Tibial artery (tissue), 4 donors: ENCODE measurements at places on chromosomes 1 and 21.

DNA sequence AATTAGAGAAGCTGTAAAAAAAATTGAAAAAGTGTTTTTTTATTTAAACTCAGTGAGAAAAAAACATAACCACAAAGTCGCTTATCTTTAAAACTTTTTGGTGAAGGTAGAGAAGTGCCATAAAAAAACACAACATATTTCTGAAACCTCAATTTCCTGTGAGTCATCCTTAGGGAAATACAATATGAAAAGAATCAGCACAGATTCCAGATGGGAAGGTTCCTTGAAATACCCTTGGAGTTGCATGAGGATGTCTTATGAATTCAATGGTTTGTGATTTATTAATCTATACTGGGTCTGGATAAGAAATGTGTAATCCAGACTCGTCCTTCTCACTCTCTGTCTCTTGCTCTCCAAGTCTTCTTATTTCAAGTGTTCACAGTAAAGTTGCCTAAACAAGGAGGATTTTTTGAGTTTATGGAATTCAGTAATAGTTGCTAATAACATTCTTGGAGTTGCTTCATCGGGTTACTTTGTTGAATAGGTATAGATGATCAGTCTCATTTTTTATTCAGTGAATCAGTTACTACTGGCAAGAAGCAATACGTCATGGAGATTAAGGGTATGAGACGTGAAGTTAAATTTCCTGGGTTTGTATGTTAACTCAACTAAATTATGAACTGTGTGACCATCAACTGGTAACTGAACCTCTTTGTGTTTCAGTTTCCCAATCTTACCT lies 191.4 kb downstream of the KCNK2 start:
- DNase-seq: no peak
- H3K4me3 ChIP-seq: no peak overlapping the region
- no peaks in the 10 kb centered on the region for H3K4me1 ChIP-seq
- no peaks in the 10 kb centered on the region for H3K36me3 ChIP-seq
- H3K27ac ChIP-seq: no peak overlapping the region

- H3K4me1 ChIP-seq: peaks cover 8% of the 10 kb centered on the region
- no peak overlapping the region for H3K4me3 ChIP-seq
- no peaks in the 10 kb centered on the region for H3K27me3 ChIP-seq
- peak overlapping the region; percentile 31 for H3K27ac ChIP-seq
- no peaks in the 10 kb centered on the region for H3K36me3 ChIP-seq
- no peak for DNase-seq
Measured at GRCh38 chr1:203600782-203601513, 25.7 kb upstream of the ATP2B4 start.

GRCh38 chr1:62321446-62321845 lies 2.2 kb upstream of the KANK4 start:
- no peak for DNase-seq
- H3K27me3 ChIP-seq: peaks cover 25% of the 10 kb centered on the region
- peaks cover 14% of the 10 kb centered on the region for H3K4me1 ChIP-seq
- H3K36me3 ChIP-seq: no peaks in the 10 kb centered on the region

GRCh38 chr1:223114871-223115270 lies 28.2 kb downstream of the TLR5 start:
- DNase-seq: no peak
- H3K27ac ChIP-seq: peak overlapping the region; percentile 5
- no peaks in the 10 kb centered on the region for H3K4me1 ChIP-seq
- no peak overlapping the region for H3K4me3 ChIP-seq
- H3K27me3 ChIP-seq: no peaks in the 10 kb centered on the region
- no peaks in the 10 kb centered on the region for H3K36me3 ChIP-seq

GRCh38 chr1:19866758-19867157 lies 15.4 kb upstream of the OTUD3 start:
- no peaks in the 10 kb centered on the region for H3K27me3 ChIP-seq
- H3K4me1 ChIP-seq: no peaks in the 10 kb centered on the region
- H3K27ac ChIP-seq: no peak overlapping the region
- no peak overlapping the region for H3K4me3 ChIP-seq
- DNase-seq: no peak

DNA sequence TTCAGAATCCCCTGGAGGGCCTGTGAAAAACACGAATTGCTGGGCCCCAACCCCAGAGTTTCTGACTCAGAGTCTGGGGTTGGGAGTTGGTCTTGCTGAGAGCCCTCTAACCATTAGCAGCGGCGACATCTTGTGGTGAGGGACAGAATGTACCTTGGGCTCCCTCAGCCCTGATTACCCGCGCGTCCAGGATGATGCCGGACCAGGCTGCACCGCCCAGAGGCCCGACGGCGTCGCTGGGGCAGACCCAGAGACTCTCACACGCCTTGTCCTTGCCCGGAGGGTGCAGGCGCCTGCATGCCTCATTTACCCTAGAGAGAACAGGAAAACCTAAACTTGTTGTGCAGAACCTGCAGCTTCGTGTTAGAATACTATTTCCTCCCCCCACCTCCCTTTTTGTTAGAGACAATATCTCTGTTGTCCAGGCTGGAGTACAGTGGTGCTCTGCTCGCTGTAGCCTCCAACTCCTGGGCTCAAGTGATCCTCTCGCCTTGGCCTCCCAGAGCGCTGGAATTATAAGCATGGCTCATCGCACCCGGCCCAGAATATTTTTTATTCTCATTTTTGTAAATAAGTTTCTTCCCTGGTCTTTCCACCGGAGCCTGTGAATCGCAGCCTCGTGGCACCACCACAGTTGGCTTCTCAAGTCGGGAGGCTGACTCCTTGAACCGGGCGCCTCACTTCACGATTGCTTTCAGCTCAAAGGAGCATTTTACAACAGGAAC lies 22.2 kb upstream of the RD3 start:
- peaks cover 5% of the 10 kb centered on the region for H3K4me1 ChIP-seq

GRCh38 chr1:116346943-116347673 lies 25.9 kb upstream of the ATP1A1 start:
- no peaks in the 10 kb centered on the region for H3K4me1 ChIP-seq
- no peaks in the 10 kb centered on the region for H3K27me3 ChIP-seq
- no peaks in the 10 kb centered on the region for H3K36me3 ChIP-seq
- H3K4me3 ChIP-seq: no peak overlapping the region

DNA sequence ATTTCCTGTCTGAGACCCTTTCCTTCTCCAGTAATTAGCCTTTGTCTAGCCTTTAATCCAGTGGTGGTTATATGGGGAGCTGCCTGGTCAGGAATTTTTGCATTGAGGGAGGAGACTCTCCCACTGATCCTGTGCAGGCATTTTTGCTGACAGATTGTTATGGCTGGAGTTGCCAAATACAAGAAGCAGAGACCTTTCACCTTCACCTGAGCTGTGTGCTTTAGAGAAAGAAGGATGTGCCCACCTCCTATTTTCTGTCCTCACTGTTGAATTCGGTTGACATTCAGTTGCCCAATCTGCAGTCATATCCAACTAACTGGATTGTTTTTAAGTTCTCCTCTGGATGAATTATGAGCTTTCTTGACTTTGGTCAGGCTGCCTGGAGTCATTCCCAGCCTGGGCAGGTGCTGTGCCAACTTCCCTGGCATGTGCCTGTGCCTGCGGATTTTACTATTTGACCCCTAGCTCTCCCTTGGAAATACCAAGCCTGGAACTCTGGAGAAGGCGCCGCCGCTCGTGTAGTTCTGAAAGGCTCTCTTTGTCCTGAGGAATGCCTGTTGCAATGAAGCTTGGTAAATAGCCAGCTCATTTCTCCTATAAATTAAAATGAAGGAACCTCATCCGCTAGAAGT lies 143.9 kb downstream of the NOS1AP start:
- H3K4me1 ChIP-seq: peaks cover 19% of the 10 kb centered on the region
- DNase-seq: peak; percentile 67
- peaks cover 13% of the 10 kb centered on the region for H3K27me3 ChIP-seq
- H3K36me3 ChIP-seq: no peaks in the 10 kb centered on the region
- H3K4me3 ChIP-seq: no peak overlapping the region

DNA sequence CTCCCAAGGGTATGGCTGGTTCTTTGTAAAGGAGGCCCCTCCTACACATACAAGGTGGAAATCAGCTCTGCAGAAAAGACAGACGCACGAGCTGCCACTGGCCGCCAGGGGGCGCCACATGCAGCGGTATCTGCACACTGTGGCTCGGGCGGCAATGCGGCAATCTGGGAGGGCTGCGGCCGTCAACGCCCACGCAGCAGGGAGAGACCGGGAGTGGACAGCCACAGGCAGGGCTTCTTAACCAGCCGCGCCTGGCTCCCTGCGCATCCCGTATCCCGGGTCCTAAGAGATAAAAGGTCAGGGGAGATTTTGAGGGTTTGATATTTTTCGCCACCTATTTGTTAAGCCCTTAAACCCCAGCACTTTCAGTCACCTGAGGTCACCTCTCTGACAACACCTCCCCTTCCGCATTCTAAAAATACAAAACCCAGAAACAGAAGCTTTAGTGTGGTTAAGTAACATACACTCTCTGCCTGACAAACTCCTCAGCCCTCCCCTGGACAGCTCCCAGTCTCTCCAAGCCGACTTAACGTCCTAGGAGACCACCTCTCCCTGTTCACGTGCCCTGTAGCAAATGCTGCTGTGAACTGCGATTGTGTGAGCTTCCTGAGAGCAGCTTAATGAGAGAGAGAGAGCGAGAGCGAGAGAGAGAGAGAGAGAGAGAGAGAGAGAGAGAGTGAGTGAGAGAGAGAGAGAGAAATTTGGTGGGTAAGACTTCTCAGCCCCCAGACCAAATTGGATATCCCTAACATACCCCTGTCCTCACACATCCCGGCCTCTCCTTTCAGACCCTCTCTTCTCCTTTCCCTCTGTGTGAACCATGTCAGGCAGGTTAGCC lies 13.5 kb upstream of the KCNA2 start:
- H3K27me3 ChIP-seq: no peaks in the 10 kb centered on the region
- no peak overlapping the region for H3K4me3 ChIP-seq
- peaks cover 8% of the 10 kb centered on the region for H3K4me1 ChIP-seq
- no peak overlapping the region for H3K27ac ChIP-seq
- no peaks in the 10 kb centered on the region for H3K36me3 ChIP-seq

GRCh38 chr1:174447866-174448530 lies at the start of gene GPR52:
TSS of gene GPR52 (plus strand) at chr1:174447964. CDS start at chr1:174448112, 148 bp downstream.
- no peak for DNase-seq
- H3K36me3 ChIP-seq: no peaks in the 10 kb centered on the region
- no peak within 1 kb of the TSS for H3K27ac ChIP-seq

GRCh38 chr1:173020138-173020750 lies 30.5 kb downstream of the TNFSF18 start:
- no peak overlapping the region for H3K27ac ChIP-seq
- H3K4me3 ChIP-seq: no peak overlapping the region
- DNase-seq: no peak
- no peaks in the 10 kb centered on the region for H3K36me3 ChIP-seq

DNA sequence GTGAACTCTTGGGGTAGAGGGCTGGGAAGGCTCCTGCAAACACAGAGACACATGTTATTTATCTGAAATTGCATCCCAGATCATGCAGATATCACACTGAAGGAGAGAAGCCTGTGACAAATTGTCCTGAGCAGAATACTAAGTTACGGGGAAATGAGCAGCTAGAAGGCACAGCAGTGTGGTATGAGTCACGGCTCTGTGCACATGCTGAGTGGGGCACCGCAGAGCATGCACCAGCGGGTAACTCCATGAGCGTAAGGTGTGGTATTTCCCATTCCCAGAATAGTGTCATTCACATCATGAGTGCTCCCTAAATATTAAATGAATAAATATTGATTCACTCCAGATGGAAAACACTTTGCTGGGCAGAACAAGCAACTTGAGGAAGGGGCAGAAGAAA lies 21.3 kb upstream of the FCRL2 start:
- no peaks in the 10 kb centered on the region for H3K36me3 ChIP-seq
- no peak for DNase-seq
- no peak overlapping the region for H3K27ac ChIP-seq
- no peaks in the 10 kb centered on the region for H3K27me3 ChIP-seq
- no peak overlapping the region for H3K4me3 ChIP-seq

- peaks cover 100% of the 10 kb centered on the region for H3K36me3 ChIP-seq
- no peaks in the 10 kb centered on the region for H3K27me3 ChIP-seq
- no peak overlapping the region for H3K4me3 ChIP-seq
- H3K27ac ChIP-seq: no peak overlapping the region
- no peaks in the 10 kb centered on the region for H3K4me1 ChIP-seq
Measured at GRCh38 chr1:180188091-180188506, 33.4 kb downstream of the QSOX1 start.

- H3K36me3 ChIP-seq: no peaks in the 10 kb centered on the region
- no peak overlapping the region for H3K27ac ChIP-seq
- DNase-seq: no peak
Measured at GRCh38 chr1:244066954-244067716, 16.1 kb downstream of the ZBTB18 start.

GRCh38 chr1:29521438-29521715 lies 285.1 kb downstream of the PTPRU start:
- H3K27me3 ChIP-seq: no peaks in the 10 kb centered on the region
- H3K27ac ChIP-seq: no peak overlapping the region
- no peak overlapping the region for H3K4me3 ChIP-seq

GRCh38 chr1:236552901-236553300 lies 29.1 kb downstream of the LGALS8 start:
- no peak for DNase-seq
- no peaks in the 10 kb centered on the region for H3K4me1 ChIP-seq
- peaks cover 96% of the 10 kb centered on the region for H3K36me3 ChIP-seq
- no peak overlapping the region for H3K27ac ChIP-seq
- no peak overlapping the region for H3K4me3 ChIP-seq
- no peaks in the 10 kb centered on the region for H3K27me3 ChIP-seq

GRCh38 chr1:164780111-164780812 lies 221.3 kb downstream of the PBX1 start:
- H3K4me3 ChIP-seq: no peak overlapping the region
- no peak overlapping the region for H3K27ac ChIP-seq
- H3K27me3 ChIP-seq: no peaks in the 10 kb centered on the region

DNA sequence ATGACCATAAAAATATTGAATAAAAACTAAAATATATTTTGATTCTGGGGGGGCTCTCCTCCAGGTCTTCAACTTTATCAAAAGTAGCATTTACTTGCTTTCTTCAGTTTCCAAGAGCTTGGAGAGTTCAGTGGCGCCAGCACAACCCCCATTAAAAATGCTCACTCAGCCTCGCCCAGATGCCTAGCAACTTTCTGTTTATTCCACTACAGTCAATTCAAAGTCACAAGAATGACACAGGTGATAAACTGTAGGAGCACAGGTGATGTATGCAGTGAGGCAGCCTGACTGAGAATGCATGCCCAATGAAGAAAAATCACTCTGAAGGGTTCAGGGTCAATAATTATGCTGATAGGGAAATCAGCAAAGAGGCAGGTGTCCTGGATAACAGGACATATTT lies 159.4 kb upstream of the ATP1B1 start:
- peaks cover 4% of the 10 kb centered on the region for H3K4me1 ChIP-seq
- no peak for DNase-seq
- H3K27me3 ChIP-seq: no peaks in the 10 kb centered on the region
- H3K36me3 ChIP-seq: no peaks in the 10 kb centered on the region

DNA sequence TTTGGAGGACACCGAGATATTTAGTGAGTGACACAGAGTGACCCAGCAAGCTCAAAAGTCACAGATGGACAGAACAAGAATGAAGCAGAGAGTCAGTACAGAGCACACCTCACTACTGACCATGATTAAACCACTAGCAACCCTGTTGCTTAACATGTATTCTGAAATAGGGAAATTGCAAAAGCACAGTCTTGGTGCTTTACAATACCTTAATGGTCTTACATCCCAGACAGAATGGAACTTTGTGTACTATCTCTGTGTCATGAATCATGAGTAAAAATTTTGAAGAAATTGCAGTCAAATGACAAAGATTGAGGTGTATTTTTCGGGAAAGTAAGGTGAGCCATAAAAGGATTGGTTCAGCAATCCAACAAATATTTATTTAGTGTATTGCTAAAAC lies 2.7 kb upstream of the SAMSN1 start:
- no peak overlapping the region for H3K27ac ChIP-seq
- H3K27me3 ChIP-seq: no peaks in the 10 kb centered on the region
- no peak for DNase-seq
- no peak overlapping the region for H3K4me3 ChIP-seq
- no peaks in the 10 kb centered on the region for H3K36me3 ChIP-seq
- H3K4me1 ChIP-seq: no peaks in the 10 kb centered on the region
